Prostate gland (tissue), 2 donors: ENCODE measurements at places on chromosomes 7 and 10.

- DNase-seq = no peak
Measured at GRCh38 chr7:47091141-47091540, 490.8 kb downstream of the TNS3 start.

GRCh38 chr10:119339109-119339508, 131.7 kb downstream of the GRK5 start:
- peak; percentile 50 for DNase-seq

- DNase-seq = no peak
Measured at GRCh38 chr7:1344981-1345701, 112.5 kb downstream of the UNCX start.

GRCh38 chr7:95529701-95530100, 44.0 kb downstream of the ASB4 start:
- no peak for DNase-seq

DNA sequence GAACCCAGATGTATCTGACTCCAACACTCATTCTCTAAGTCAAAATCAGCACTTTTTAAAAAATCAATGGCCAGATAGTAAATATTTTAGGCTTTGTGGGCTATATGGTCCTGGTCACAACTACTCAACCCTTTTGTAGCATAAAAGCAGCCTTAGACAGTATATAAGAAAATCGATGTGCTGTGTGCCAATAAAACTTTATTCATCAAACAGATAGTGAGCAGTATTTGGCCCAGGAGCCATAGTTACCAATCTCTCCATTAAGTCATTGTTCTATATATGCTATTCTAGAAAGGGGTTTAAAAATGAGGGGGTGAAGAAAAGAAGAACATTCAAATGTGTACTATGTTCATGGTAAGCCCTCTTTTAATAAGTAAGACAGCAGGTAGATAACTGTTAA, 18.5 kb upstream of the GPAM start:
- DNase-seq = no peak

GRCh38 chr7:36128448-36129047, 24.5 kb upstream of the EEPD1 start:
- peak; percentile 92 for DNase-seq
